Stimulated activated CD4-positive, alpha-beta T cell treated with anti-CD3 and anti-CD28 coated beads, TNF-alpha, amount 100 ng/mL, for 1 hour (primary cell): ENCODE measurements at places on chromosomes 5 and 9.

DNA sequence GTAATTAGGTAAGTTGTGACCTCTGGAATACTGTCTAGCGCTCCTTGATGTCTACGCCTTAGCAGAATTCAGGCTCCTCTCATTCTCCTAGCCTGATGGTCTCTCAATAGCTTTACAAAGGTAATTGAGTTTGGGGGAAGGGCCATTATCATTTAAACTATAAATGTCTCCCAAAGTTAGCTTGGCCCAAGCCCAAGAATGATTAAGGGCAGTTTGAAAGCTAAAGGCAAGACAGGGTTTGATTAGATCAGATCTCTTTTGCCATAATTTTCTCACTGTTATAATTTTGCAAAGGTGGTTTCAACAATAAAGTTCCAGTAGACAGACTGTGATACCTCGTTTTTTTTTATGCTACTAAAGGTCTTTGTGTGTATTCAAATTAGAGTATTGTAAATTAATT is 3.7 kb upstream of the SLC30A5 start:
- DNase-seq: no peak

DNA sequence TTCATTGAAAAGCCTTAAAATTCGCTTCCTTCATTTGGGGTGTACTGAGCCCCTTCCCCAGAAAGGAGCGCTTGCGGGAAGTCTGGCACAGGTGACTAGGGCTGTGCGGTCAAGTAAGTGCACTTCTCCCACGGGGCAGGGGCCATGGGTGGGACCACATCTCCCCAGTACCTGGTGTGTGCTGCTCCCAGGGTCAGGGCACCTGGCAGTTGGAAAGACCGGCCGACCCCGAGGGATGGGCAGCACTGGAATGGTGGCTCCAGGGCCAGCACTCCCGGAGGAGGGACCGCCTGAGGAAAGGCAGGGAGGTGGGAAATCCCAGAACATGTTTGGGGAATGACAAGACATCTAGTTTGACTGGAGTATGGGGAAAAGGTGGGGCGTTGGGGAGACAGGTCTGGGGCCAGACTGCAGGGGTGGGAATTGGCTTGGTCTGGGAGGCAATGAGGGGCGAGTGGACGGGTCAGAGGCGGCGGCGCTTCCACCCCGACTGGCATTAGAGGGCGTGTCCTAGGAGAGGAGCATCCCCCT is 727 bp upstream of the GLIPR2 start:
- DNase-seq: no peak

DNA sequence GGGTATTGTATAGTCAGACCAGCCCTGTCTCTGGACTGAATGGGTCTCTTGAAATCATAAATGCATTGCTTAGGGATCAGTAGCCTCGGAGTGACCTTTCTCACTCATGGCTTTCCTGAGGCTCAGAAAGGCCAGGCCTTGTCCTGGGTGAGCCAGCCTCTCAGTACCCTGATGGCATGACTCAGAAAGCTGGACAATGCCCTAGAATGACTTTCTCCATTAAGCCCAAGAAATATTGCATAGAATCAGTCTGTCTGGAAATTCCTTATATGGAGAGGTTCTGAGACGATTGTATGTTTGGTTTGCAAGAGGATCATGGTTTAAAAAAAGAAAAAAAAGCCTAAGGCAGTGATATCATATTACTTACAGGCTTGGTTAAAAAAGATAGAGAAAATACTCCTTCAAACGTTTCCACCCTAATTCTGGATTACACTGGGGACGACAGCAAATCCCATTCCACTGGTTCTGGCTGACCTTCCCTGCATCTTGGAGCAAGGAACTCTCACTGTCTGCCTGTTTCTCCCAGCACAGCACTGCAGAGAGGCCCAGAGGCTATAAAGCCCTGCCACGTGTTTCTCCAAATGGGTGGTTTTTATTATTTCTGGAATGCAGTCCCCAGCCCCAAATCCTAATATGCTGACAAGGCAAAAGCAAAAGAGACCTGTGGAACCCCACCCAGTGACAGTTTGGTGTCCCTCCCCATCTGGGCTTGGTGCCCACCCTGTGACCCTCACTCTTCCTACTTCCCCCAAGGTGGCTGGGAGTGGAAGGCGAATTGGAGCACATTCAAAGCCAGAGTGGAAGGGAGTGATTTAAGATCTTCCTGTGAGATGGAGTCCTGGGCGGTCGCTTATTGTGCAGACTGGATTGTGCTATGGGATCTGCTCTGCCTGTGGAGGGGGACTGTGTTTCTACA is 34.4 kb downstream of the MAP1B start:
- no peak for DNase-seq

DNA sequence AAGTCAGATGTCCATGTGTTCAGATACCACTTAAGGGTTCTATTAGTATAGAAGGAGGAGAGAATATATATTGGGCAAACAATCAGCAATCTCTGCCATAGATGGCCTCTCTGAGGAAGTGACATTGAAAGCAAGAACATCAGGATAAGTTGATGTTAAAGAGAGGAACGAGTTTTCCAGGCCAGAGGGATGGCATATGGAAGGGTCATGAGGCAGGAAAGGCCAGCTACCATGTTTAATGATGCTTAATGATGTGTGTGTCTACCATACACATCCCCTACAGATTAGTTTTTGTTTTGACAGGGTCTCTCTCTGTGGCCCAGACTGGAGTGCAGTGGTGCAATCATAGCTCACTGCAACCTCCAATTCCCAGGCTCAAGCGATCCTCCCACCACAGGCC is 63.0 kb downstream of the PTTG1 start:
- no peak for DNase-seq

- DNase-seq: no peak
These were observed 8.1 kb downstream of the BARHL1 start for GRCh38 chr9:132590318-132591182.

DNA sequence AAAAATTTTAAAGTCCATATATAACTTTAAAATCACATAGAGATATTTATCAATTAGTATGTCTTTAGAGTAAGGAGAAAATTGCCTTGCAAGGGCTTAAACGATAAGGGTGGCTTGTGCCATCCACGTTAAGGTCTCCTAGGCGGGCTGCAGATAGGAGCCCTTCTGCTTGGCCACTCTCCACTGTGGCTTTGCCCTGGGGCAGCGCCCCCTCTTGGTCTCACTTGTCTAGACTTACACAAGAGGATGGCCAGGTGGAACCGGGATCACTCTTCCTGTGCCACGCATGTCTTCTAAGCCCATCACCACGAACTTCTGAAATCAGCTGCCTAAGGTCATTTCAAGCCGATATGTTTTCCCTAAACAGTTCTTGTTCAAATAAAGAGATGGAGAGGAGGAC is 2.9 kb downstream of the FPGS start:
- DNase-seq: no peak

DNA sequence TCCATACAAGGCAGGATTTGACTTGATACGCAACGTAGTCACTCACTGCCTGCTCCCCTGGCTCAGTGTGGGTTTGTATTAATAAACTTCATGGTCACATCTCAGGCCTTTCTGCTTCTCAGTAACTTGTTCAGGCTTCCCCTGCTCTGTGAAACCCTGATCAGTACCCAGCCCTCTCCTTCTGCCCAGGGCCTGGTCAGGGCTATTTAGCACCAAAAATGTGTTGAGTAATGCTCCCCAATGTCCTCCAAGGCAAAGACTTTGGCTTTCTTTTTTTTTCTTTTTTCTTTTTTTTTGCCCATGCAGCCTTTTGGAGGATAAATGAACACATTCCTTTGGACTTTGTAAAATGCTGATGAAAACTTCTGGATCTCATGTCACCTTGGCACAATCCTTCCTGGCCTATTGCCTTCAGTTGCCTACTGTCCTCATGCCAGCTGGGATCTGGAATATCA is 399.2 kb upstream of the KLF4 start:
- DNase-seq: no peak

- no peak for DNase-seq
These were observed 36.4 kb upstream of the GAS1 start for GRCh38 chr9:86983620-86984259.

DNA sequence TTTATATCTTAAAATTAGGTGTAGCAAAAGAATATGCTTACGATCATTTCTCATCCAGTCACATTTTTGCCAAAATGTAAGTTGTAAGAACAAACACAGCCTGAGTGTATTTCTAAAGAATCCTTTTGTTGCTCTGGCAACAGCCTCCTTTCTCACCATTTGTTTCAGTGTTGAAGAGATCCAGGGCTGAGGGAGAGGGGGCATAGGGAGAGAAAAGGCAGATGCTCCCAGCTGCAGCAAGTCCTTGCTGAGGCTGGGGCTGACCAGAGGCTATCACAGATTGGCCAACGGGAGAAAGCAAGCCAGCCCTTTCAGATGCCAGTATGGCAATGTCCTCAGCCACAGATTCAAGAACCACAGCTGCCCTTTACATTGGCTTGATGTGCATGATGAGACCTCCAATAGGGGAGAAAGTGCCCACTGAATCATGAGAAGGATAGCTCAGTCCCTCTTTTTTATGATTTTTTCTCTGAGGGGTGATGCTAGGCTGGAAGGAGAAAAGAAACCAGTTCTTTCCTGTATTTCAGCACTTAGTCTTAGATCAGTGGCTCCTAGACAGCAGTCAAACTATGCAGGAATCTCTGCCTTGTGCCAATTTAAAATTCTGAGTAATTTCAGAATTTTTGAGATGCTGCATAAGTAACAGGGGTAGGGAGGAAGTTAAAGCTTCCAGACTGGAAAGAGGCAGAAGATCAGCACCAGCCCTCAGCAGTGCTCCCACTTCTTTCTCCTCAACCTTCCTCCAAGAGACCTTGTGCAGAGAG is 142.1 kb downstream of the LHFPL2 start:
- DNase-seq: no peak

- no peak for DNase-seq
These were observed 17.3 kb upstream of the SPTLC1 start for GRCh38 chr9:92132501-92132900.

DNA sequence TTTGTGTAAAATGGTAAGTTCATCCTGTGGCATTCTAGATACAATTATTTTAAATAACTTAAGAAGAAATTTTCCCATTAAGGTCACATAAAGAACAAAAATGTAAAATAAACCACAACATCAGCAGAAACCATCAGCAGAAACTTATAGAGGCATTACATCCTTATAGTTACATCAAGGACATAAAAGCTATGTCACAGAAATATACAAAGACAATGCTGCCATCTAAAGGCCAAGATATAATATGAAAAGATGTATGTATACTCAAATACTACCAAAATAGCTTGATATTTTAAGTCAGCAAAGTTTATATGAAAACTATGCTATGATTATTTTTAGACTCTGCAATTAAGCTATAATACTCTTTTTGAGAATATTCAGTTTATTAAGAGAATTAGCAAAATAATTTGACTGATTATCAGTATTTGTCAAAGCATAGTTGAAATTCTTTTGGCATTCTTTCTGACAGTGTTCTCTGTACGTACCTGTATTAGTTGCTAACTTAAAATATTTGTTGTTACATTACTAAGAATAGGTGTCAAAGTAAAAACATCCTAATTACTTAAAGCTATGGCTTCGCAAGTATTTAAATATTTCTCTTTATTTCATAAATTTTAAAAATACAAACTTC is 36.2 kb downstream of the FBXL17 start:
- no peak for DNase-seq

- no peak for DNase-seq
These were observed 81.6 kb downstream of the CYFIP2 start for GRCh38 chr5:157347301-157348048.

GRCh38 chr9:127161081-127161624 is 38.7 kb upstream of the ANGPTL2 start:
- no peak for DNase-seq

- DNase-seq: no peak
These were observed 151.7 kb downstream of the SNX18 start for GRCh38 chr5:54669285-54669684.

GRCh38 chr5:135827965-135828781 is 6.3 kb upstream of the SLC25A48 start:
- DNase-seq: no peak

DNA sequence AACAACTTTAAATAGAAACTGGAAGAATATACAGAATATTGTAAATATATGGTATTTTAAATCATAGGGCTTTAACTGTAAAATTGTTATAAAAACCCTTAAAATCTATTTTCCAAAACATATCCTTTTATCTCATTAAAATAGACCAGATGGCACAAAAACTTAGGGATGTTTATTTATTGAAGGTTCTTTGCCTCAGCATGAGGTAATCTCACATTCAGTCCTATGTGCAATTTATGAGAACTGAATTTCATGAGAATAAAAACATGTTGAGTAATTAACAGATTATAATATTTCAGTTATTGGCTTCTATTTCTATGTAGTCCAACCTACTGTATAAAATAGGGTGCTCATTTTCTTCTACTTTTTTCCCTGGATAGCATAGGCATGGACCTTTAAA is 329.2 kb upstream of the PRR16 start:
- DNase-seq: no peak

DNA sequence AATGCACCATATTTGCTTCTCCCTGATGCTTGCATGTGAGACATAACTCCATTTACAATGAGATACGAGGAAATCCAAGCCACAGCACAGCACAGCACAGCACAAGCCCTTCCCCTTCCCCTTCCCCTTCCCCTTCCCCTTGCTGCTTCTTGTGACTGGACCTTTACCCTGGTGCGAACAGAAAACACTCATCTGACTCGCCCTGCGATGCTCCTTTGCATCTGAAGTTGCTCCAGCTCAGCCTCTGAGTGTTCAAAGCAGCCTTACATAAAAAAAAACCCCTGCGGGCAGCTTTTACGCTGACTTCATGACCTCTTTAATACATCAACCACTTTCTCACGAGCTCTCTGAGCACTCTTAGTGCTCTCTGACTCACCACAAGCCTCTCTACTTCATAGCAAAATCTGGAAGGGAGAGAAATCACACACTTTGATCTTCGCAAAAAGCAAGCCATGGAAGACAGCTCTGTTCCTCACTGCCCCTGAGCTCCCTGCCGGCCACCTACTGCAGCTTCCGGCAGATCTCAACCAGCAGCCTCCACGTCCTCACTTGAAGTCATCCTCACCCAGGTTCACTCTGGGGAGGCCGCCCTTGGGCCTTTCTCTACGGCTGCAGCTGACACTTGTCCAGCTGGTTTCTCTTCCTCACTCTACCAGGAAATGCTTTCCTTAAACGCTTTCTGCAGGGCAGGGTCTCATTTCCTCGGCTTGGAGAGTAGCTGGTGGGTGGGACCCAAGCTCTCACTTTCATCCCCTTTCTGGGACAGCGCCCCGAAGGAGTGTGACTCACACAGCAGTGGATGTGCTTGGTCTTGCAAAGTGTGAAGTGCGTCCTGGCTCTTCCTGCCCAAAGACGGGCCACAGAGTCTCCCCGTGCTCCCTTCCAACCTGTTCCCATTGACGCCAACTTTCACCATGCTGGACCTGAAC is 5.3 kb downstream of the SLC34A1 start:
- peak; percentile 27 for DNase-seq
